ENCODE measurements at places on chromosomes 5 and 9. TPM values are rescaled to one million over a fixed set of nuclear protein-coding genes. Genes with fewer than 3 reads are reported as not detected.

Gene PTGS1
- 5.0 TPM for total RNA-seq

Gene LECT2
- not detected for total RNA-seq

Gene FOXD4L6
- not detected for total RNA-seq

GRCh38 chr9:21994556-21995005 is at the start of gene CDKN2B-AS1:
Gene CDKN2B-AS1, plus strand, starts transcription at chr9:21994791.
- no peak for DNase-seq

DNA sequence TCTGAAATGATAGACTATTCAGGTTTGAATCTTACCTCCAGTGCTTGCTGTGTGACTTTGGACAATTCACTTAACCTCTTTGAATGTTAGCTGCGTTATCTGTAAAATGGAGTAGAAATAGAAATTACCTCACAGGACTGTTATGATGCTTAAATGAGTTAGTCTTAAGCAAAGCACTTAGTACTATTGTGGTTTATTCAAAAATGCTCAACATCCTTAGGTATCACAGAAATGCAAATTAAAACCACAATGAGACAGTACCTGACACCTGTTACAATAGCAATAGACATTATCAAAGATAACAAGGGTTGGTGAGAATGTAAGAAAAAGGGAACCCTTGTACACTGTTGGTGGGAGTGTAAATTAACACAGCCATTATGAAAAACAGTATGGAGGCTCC is 77.6 kb upstream of the FREM1 start:
- no peak for DNase-seq

DNA sequence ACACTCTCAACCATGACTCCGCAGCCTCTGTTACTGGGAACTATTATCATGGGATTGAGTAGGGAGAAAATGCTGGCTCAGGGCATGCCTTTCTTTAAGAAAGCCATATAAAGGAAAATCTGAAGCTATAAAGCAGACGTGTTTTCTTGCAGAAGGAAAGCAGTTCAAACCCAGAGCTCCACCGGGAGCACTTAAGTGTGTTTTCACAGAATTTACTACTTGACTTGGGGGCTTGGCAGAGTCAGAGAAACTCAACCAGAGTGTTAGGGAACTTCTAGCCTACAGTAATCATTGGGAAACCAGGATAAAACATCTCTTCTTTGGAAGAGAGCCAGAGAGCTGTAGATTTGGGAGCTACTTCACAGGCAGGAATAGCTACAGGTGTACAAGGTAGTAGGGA is 283.4 kb upstream of the ADRA1B start:
- DNase-seq: no peak

DNA sequence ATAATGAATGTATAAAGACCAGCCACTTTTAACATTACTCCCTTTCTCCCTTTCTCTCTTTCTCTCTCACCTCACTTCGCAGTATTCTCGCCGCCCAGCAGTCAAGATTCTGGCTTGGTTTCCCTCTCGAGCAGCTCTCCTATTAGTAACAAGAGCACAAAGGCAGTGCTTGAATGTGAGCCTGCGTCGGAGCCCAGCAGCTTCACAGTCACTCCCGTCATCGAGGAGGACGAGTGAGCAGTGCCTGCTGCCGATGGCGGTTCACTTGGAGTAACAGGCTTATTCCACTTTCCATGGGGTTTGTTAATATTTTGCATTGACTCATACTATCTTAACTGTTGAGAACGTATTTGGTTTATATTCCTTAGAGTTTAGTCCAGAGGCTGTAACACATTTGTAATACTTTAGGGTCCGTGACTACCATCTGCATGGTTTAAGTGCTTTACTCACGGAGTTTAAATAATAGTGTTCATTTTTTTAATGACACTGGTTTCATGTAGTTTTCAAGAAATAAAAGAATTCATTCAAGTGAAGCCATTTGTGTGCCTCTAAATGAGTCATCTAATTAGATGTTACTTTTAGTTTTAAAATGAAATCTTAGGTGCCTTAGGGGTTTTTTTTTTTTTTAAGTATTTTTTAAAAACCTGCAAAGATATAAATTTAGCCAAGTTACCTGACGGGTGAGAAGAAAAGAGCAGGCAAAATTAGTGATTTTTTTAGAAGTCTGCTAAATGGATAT is 8.4 kb upstream of the DMRT3 start:
- peak; percentile 54 for DNase-seq

DNA sequence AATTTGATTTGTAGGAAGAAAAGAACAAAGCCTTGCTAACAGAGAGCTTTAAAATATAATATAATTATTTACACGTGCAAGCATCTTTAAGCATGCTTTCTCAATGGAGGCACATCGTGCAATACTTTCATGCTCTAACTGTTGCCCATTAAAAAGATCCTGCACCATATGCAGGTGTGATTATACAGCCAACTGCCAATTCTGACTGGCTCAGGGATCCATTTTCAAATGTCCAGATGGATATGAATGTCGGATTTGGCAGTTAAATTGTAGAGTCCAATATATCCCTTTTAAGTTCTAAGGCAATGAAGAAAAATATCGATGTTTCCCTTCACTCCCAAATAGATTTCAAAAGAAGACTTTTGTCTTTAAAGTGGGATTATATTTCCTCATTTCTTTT is 416.4 kb upstream of the CD180 start:
- DNase-seq: no peak

DNA sequence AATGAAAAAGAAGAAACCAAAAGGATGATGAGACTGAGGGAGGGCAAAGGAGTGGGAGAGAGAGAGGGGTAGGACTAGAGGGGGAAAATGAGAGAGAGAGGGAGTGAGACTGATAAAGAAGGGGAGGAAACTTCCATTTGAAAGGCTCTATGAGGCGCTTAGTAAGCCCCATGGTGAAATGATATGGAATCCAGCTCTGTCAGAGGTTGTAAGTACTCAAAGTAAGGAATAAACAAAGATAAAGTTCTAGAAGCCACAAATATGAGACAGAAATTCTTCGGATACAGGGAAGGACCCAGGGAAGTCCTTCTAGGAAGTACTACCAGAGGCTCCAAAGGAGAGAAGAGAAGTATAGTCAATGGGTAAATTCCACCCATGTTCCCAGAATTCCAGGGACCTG is 21.7 kb upstream of the VLDLR start:
- DNase-seq: no peak

GRCh38 chr5:111384220-111384619 is 128.1 kb downstream of the STARD4 start:
- peak; percentile 35 for DNase-seq
